ACHN (cell line): ENCODE measurements at places on chromosomes 2 and 18.

DNA sequence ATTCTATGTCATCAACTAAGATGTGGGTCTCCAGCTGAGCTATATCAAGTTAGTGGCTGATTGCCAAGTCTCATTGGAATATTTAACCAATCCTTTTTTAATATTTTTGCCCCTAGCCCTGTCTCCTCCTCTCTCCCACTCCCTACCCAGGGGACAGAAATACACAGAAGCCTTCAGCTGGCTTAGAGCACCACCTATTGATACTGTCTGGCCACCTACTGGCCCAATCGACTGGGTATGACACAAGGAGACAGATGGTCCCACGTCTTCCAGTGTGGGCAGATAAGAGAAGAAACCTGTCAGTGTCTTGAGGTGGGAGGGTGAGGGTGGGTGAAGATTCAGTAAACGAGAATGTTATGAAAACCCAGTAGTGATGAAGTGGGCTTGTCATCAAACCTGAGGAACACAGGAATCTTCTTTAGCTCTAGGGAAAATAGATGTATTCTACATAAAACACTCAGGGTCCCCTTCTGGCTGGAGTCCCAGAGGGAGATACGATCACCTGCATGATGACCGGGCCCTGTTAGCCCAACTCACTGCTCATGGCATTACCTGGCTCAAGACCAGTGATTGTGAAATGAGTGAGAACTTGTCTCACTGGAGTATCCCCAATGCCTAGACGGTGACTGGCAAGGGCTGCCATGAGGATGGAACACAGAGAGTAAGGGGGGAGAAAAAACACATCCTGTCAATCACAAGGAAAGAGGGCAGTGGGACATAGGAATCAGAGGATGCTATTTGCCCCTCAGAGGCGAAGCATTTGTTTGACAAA, 26.7 kb downstream of the POLR1A start:
- peak; percentile 36 for DNase-seq

GRCh38 chr2:219010162-219010756, 17.0 kb upstream of the CRYBA2 start:
- DNase-seq: peak; percentile 26

- DNase-seq: no peak
These were observed 1.4 kb downstream of the ANO7 start for GRCh38 chr2:241189856-241190201.

- peak; percentile 39 for DNase-seq
These were observed 1322.0 kb downstream of the LRP1B start for GRCh38 chr2:140808820-140809219.

- DNase-seq: no peak
These were observed 36.9 kb downstream of the NAPG start for GRCh38 chr18:10562773-10563160.

GRCh38 chr2:172969166-172969565, 106.5 kb upstream of the MAP3K20 start:
- DNase-seq: no peak

DNA sequence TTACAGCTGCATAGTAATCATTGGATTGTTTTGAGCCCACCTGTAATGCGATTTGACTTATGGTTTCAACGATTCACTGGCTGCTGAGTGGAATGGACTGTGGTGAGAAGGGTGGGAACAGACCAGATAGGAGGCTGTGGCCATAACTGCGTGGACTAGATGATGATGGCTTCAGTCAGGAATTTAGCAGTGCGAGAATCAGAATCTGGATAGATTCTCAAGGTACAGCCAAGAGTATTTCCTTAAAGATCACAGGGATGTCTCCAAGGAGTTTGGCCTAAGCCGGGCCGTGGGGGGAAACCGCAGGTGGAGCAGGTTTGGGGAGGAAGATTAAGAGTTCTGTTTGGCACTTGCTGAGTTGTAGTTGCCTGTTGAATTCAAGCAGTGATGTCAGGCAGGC, 44.0 kb upstream of the CHMP1B start:
- DNase-seq: no peak

DNA sequence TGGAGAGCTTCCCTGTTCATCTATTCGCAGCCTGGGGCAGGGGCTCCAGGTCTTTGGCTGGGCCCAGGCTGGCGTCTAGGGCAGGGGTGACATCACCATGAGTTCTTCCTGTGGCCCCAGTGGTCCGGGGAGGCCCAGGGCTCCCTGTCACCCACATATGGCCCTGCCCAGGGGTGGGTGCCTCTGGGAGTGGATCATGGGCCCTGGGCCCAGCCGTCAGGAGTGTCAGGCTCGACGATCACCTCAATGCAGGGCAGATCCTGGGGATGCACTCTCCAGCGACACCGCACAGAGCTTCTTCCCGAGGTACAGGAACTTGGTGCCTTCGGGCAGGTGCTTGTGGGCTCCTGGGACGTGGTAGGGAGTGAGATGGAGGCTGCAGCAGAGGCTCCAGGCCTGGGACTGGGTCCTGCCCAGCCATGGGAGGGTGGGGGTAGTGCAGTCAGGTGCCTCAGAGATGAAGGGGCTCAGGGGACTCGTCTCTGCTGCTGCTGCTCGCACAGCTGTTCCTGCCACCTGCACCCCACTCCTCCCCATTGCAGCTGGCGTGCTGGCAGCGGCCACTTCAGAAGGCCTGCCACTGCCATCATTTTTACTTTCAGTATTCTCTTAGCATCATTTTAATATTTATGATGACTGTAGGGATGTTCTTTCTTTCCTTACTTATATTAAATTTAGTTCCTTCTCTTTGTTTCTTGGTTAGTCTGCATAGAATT, 196.0 kb upstream of the VRK2 start:
- no peak for DNase-seq

DNA sequence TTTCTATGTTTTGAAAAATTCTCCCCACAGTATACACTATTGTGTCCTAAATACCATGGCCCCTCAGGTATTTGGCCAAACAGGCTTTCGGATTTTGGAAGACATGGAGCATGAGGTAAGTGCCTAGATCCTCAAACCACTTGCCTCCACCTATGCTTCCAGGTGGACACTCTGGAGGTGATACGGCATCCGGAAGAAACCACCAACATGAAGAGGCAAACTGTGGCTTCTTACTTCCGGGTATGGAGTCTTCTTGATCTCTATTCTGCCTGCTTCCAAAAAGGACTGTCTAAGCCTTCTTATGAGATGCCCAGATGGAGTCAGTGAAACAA, 252.0 kb upstream of the SP5 start:
- DNase-seq: no peak

- no peak for DNase-seq
These were observed 33.0 kb upstream of the GATA6 start for GRCh38 chr18:22136395-22136794.
